A549 (cell line): ENCODE measurements at places on chromosomes 6 and 20. TPM values are rescaled to one million over a fixed set of nuclear protein-coding genes. Genes with fewer than 3 reads are reported as not detected.

THBD gene
- polyA plus RNA-seq, result 19.1 to 28.1 TPM (median 25.8 TPM) in 3 replicates

KCNG1 gene
- polyA plus RNA-seq, result 11.3 to 13.7 TPM (median 12.3 TPM) in 3 replicates

BMP2 gene
- polyA plus RNA-seq, result 0.09 to 0.20 TPM (median 0.19 TPM) in 3 replicates

C20orf144 gene
- 0.09 to 0.12 TPM (median 0.12 TPM) in 3 replicates for polyA plus RNA-seq

DSTN gene
- 1,014 to 1,239 TPM (median 1,131 TPM) in 3 replicates for polyA plus RNA-seq

RAET1G gene
- 15.5 to 29.8 TPM (median 24.4 TPM) in 3 replicates for polyA plus RNA-seq

GRM1 gene
- polyA plus RNA-seq, result 0.03 to 0.05 TPM in 2 of 3 replicates, not detected in the other

PNLDC1 gene
- 0.08 to 0.13 TPM (median 0.12 TPM) in 3 replicates for polyA plus RNA-seq

PRSS16 gene
- polyA plus RNA-seq, result 3.1 to 3.9 TPM (median 3.7 TPM) in 3 replicates

BMP6 gene
- 3.0 to 8.4 TPM (median 4.5 TPM) in 3 replicates for polyA plus RNA-seq

OXT gene
- polyA plus RNA-seq, result not detected in 3 replicates

PLEKHG1 gene
- 0.17 to 0.40 TPM (median 0.17 TPM) in 3 replicates for polyA plus RNA-seq

TFEB gene
- 4.3 to 6.1 TPM (median 4.5 TPM) in 3 replicates for polyA plus RNA-seq

TSPO2 gene
- not detected in 3 replicates for polyA plus RNA-seq

OVOL2 gene
- polyA plus RNA-seq, result 0.07 to 0.16 TPM in 2 of 3 replicates, not detected in the other

ELOVL2 gene
- polyA plus RNA-seq, result 10.6 to 12.4 TPM (median 11.4 TPM) in 3 replicates

ZNF391 gene
- polyA plus RNA-seq, result 0.34 to 0.48 TPM (median 0.46 TPM) in 3 replicates

PRDM13 gene
- polyA plus RNA-seq, result 0.41 to 0.59 TPM (median 0.44 TPM) in 3 replicates

FRK gene
- polyA plus RNA-seq, result 1.7 to 2.2 TPM (median 2.1 TPM) in 3 replicates

CLIC5 gene
- not detected in 3 replicates for polyA plus RNA-seq

DLL1 gene
- polyA plus RNA-seq, result 0.04 to 0.15 TPM (median 0.09 TPM) in 3 replicates
